ENCODE measurements at places on chromosomes 13 and 19. TPM values are rescaled to one million over a fixed set of nuclear protein-coding genes. Genes with fewer than 3 reads are reported as not detected.

DNA sequence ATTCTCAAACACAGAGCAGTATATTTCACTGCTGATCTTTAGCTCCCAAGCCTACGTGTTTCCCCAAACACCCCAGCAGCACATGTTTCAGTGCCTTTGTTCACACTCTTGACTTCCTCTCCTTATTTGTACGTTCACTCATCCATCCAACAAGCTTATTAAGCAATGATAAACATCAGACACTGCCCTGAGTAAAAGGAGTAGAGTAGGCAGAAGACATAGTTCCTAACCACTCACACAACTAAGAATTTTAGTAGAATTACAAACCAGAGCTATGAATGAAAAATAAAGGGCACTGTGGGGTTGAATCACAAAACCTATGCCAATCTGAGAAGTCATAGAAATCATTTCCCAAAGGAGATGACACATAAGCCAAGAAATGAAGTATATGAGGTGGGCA lies 213.5 kb downstream of the DIAPH3 start:
- H3K4me3 ChIP-seq = no peak overlapping the region
- no peak for DNase-seq
- H3K27me3 ChIP-seq = no peaks in the 10 kb centered on the region
- H3K36me3 ChIP-seq = no peaks in the 10 kb centered on the region

DNA sequence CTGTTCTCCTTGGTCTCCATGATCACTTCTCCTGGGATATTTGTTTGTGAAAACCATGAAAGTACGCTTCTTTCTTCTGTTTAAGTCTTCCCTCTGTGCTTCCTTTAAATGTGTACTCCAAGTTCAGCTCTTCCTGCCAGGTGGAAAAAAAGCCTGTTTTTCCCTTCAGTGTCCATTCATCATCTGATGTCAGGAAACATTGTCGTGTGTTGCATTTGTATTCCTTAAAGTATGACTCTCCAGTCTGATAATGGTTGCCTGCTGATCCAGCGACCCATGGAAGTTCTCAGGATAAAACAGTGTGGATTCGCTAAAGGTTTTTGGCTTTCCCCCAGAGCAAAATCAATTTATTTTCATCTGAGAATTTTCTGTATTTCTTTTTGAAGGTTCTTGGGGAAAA lies 22.3 kb downstream of the SACS start:
- DNase-seq = no peak
- H3K27ac ChIP-seq = no peak overlapping the region
- no peak overlapping the region for H3K4me3 ChIP-seq
- H3K27me3 ChIP-seq = no peaks in the 10 kb centered on the region

DNA sequence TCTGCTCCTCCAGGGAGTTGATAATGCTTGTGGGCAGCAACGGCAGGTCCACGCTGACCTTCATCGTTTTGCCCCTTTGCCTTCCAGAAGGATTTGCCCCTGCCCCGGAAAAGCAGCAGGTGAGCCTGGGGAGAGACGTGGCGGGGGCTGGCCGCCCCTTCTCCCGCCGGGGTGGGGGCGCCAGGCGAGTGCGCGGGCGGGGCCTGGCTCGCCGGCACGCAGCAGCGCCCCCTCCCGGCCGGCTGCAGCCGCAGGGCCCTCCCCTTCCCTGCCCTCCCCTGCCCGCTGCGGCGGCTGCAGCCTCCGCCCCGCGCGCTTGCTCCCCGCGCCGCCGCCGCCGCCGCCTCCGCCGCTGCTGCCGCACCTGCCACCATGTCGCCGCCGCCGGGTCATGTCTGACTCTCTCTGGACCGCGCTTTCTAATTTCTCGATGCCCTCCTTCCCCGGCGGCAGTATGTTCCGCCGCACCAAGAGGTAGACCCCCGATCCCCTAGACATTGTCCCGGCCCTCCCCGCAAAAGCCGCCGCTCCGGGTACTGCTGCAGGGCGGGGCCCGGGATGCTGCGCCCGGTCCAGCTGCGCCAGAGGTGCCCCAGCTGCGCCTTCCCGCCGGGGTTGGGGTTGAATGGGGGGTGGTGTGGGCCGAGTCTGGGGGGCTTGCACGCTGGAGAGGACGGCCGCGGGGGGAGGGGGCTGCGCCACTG lies at the start of gene MAST1:
Gene MAST1 (plus strand): TSS at position 334 of the 704 bp plus-strand sequence. CDS start 58 bp downstream, at position 392.
- no peaks in the 10 kb centered on the region for H3K36me3 ChIP-seq
- peaks cover 61% of the 10 kb centered on the region for H3K4me1 ChIP-seq
- H3K27me3 ChIP-seq = peaks cover 100% of the 10 kb centered on the region
- peak within 1 kb of the TSS; percentile 60 for H3K4me3 ChIP-seq
- H3K27ac ChIP-seq = no peak within 1 kb of the TSS

Gene COX7A1
- 4.0 TPM for total RNA-seq

Gene GARIN5A
- total RNA-seq = 1.1 TPM
